AML-193 (cell line): ENCODE measurements at places on chromosomes 3 and 15.

- DNase-seq, result no peak
Measured at GRCh38 chr3:90132197-90132596, 1024.8 kb downstream of the EPHA3 start.

GRCh38 chr15:68612979-68613740 is 34.4 kb downstream of the CORO2B start:
- DNase-seq, result no peak

GRCh38 chr3:121529308-121529707 is 16.5 kb downstream of the POLQ start:
- peak; percentile 13 for DNase-seq

DNA sequence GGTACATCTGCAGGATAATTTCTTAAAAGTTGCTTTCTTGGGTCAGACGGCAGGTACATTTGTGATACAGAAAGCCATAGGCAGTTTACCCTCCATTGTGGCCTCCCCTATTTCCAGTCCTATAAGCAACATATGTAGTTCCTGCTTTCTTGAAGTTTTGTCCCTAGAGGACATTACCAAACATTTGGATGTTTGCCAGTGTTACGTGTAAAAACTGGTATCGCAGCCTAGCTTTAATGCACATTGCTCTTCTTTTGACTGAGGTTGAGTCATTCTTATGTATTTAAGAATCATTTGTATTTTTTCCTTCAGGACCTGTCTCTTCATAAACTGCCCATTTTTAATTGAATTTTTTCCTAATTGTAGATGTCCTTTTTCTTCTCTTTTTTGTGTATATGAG is 114.3 kb downstream of the DIPK2A start:
- DNase-seq, result peak; percentile 82

DNA sequence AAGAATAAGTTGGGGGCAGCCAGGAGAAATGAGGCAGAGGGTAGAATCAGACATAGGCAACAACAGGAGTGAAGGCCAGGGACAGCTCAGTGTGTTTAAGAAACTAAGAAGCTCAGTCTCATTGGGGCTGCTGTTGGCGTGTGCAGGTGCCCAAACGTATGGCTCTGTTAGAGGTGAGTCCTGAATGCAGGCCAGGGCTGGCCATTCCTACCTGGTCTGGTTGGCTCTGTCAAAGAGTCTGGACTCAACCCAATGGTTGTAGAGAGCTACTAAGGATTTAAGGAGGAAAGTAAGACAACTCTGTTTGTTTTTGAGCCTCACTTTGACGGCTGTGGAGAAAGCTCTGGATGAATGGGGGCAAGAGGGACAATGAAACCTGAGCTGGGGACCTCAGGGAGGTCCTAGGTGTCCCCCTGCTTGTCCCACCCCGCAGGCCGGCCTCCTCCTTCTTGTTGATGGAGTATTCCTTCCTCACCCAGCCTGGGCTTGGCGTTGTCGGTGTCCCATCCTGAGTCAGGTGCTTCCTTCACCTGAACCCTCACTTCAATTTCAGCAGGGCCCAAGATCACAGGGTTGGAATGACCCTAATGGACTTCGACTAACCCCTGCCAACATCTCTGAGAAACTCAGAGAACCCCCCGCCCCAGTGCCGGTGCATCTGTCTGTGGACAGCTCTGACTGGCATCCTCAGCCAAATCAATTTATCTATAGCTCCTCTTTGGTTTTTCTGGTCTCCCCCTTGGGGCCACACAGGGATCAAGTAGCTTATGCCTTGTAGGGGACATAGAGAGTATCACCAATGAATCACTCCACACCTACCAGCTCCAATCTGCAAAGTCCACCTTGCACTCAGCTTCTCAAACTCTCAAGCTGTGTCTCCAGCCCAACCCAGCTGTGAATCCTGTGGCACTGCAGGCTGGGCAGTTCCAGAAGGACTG is 8.3 kb downstream of the ITGA11 start:
- no peak for DNase-seq
